ENCODE measurements at places on chromosomes 11 and 22. TPM values are rescaled to one million over a fixed set of nuclear protein-coding genes. Genes with fewer than 3 reads are reported as not detected.

DNA sequence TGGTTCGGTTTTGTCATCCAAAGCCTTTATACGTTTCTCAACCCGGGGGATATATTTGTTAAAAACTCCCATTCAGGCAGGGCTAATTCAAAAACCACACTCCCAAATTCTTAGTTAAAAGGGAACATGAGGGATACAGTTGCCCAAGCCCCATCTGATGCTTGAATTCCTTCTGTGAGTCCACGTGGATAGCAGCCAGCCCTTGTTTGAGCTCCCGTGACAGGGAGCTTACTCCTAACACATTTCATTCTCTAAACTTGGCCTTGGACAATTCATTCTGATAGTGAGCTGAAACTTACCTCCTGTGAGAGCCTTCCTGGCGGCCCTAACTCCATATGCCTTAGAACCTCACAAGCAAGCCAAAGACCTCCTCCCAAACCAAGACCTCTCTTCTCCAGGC lies 357.5 kb downstream of the TENM4 start:
- DNase-seq: peak; percentile 83

DNA sequence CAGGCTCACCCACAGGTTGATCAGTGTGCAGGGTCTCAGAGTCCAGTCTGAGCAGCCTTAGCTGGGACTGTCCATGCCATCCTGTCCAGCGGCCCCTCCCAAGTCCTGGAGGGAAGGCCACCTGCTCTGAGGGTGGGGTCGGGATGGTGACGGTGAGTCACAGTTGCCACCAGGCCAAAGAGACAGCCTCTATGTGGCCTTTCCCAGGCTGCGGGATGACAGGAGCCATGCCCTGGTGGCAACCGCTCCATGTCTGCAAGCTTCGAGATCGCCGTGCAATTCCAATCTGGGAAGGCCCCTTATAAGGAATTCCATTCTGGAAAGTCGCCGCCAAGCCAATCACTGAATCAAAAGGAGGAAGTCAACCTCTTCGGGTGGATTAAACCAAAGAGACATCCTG lies 47.5 kb downstream of the RTL6 start:
- no peak for DNase-seq

DNA sequence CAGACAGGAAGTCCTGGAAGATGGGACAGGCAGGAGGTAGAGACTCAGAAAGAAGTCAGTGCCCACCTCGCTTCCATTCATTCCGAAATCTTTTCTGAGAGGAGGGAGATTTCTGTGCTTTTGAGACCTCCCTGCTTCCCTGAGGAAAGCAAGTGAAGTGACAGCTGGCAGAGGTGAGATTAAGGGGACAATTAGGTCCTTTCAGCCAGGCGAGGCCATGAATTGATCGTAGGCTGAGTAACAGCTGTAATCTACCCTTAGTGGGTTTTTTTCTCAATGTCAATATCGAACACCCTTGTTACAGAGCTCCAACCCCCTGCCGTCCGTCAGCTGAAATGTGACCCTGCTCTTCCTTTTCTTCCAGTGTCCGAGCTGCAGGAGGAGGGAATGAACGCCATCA lies 96.0 kb downstream of the PARVA start:
- no peak for DNase-seq

USH1C gene
- 0.54 TPM for total RNA-seq

DNA sequence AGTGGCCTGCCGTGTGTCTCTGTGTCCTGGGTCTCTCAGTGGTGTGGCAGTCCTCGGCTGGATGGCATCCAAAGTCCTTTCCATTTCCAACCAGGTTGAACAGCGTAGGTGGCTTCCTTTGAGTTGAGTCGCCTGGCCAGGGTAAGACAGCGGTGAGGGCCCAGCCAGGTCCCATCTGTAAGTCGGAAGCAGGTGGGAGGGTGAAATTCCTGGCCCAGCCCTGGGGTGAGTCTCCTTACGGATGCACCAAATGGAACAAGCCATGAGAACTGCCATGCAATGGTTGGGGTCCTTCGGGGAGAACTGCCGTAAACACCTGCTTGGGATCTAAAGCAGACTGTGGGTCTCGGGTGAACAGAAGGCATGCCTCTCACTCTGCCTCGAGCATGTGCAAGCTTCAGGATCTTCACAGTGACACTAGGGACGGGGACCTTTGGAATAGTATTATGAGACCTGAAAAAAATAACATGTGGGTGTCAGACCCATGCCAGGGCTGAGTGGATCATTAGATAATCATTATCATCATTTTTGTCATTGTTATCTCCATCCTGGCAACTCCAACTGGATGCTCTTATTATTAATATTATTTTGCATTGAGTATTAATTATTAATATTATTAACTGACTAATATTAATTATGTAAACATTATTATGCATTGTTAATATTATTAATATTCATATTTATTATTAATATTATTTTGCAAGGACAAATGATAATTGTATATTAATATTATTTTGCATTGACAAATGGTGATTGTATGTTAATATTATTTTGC lies 57.7 kb upstream of the LINC01488 start:
- DNase-seq: no peak

GPR83 gene
- total RNA-seq: 0.15 TPM

GRCh38 chr11:65958774-65959420 lies 2.6 kb upstream of the SART1 start:
- peak; percentile 18 for DNase-seq

ZNF195 gene
- total RNA-seq: 20.2 TPM

- peak; percentile 62 for DNase-seq
Observed at GRCh38 chr22:36073476-36073875, 44.9 kb upstream of the RBFOX2 start.

- DNase-seq: no peak
Observed at GRCh38 chr22:39089928-39090327, 7.1 kb upstream of the APOBEC3H start.

MRGPRX4 gene
- not detected for total RNA-seq

DNA sequence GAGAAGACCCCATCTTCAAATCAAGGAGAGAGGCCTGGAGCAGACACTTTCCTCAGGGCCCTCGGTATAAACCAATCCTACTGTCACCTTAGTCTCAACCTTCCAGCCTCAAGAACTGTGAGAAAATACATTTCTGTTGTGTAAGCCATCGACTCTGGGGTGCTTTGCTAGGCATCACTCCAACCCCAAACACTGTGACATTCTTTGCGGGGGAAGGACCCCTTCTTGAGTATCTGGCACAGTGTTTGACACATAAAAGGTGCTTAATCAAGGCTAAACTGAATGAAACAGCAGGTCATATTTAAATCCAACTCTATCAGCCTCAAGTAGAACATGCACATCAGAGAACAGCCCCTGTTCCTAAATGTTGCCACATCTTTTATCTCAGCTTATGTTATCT lies 558.1 kb downstream of the INSC start:
- no peak for DNase-seq

RIC3 gene
- 8.7 TPM for total RNA-seq

DNA sequence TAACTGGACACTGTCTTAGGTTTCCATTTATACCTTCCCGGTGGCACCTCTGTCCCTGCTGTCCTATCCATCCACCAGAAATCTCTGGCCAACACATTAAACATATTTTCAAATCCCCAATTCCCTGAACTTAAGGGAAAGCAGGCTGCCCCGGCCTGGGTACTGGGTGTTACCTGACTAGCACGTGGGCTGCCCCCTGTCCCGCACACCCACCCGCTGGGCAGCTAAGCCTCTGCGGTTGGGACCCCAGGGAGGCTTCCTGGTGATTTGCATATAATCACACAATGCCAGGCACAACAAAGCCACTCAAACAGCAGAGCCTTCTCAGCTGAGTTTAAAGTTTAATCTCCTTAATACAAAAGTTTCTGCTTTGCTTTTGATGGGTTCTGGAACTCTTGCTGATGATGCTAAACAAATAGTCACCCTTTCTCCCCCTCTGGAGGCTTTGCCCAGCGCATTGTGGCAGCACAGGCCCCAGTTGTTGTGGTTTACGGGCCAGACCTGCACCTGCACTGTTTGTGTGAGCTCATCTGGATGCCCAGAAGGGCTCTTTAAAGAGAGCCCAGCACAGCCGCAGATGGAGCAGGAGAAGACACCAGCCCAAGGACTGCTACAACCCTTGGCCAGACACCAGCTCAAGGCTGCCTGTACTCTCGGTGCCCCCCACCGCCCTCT lies 59.9 kb upstream of the POU2AF1 start:
- no peak for DNase-seq

DNA sequence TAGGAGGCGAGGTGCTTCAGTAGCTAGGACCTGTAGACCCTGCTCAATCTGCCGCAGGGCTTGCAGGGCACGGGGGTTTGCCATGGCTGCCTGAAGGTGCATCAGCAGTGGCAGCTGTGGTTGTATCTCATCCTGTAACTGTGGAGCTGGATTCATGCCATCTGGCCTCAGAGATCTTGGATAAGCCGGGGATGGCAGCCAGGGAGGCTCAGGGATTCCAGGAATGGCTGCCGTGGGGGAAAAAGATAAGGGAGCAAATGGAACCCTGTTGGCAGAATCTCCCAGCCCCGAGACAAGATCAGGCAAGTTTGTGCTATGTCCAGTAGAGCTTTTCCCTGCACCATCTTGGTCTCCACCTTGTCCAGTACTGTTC lies 1.8 kb downstream of the UBQLN3 start:
- no peak for DNase-seq

- DNase-seq: peak; percentile 86
Observed at GRCh38 chr22:38317122-38317994, at the start of gene CSNK1E. CSNK1E (minus strand) TSS chr22:38317433; CDS start chr22:38314157, 3,276 bp downstream.

SLC22A9 gene
- not detected for total RNA-seq

CTSC gene
- 120 TPM for total RNA-seq

DNA sequence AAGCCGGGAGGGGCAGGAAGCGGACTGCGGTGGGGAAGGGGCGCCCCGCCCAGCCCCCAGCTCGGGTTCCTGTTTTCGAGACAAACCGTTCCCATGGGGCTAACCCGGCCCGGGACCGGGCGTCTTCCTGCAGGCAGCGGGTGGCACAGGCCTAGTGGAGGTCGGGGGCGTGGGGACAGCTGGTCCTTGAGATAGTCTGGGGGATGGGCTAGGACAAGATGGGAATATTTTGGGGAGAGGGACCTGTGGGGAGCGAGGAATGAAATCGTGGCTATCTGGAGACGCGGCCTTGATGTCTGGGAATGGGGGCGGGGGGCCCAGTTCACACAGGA lies 1.2 kb upstream of the RASGRP2 start:
- no peak for DNase-seq

DNA sequence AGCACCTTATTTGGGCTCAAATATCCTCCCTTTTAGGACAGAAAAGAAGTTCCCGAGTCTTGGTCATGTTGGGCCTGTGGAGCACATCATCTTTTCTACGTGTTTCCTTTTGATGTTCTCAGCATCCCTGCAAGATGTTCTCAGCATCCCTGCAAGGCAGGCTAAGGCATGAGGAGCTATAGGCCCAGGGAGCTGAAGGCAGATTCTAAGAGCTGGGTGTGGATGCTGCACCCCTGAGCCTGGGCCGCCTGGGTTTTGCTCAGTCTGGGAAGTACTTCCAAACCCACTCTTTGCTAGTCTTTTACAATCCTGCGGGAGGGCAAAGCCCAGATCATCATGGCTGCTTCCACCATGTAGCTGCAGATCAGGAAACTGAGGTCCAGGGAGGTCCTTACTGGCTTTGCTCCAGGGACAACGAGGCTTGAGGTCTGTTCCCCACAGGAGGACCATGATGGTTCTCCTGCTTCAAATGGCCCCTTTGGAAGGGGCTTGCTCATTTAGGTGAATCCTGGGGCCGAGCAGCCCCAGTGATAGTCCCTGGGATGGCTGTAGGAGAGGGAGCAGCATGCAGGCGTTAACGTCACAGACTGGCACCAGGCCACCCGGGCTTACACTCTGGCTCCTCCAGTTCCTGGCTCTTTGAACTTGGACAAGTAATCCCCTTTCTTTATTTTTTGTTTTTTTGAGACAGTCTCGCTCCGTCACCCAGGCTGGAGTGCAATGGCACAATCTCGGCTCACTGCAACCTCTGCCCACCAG lies 10.6 kb downstream of the LRRC75B start:
- no peak for DNase-seq

GRCh38 chr11:57100638-57101331 lies 81.0 kb upstream of the LRRC55 start:
- peak; percentile 34 for DNase-seq

Data from cardiac muscle cell (in vitro differentiated cells and primary cell).